Astrocyte of the cerebellum (primary cell): ENCODE measurements at places on chromosomes 7 and 10.

DNA sequence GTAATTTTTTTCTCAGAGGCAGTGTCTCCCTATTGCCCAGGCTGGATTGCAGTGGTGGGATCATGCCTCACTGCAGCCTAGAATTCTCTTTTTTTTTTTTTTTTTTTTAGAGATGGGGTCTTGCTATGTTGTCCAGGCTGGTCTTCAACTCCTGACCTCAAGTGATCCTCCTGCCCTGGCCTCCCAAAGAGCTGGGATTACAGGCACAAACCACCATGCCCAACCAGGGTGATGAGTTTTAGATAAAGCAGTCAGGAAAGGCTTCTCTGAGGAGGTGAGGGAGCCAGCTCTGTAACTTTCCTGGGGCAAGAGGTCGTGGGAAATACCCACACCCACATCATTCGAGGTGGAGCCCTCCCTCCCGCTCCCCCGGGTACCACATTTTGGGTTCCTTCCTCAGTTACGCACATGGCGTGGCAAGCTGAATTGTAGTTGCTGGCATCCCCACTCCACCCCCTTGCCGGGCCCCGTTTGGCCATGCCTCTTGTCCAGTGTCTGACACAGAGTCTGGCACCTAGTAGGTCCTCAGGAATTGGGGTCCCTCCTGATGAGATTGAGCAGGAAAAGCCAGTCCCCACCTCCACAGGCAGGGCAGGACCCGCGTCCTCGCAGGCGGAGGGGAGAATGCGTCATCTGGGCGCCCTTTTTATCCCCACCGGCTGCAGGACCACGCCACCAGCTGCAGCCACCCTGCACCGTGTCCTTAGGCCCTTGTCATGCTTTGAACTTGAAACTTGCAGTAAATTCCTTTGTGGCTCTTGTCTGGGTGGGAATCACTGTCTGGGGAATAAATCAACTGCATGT lies 43.4 kb downstream of the CLIP2 start:
- DNase-seq: no peak

DNA sequence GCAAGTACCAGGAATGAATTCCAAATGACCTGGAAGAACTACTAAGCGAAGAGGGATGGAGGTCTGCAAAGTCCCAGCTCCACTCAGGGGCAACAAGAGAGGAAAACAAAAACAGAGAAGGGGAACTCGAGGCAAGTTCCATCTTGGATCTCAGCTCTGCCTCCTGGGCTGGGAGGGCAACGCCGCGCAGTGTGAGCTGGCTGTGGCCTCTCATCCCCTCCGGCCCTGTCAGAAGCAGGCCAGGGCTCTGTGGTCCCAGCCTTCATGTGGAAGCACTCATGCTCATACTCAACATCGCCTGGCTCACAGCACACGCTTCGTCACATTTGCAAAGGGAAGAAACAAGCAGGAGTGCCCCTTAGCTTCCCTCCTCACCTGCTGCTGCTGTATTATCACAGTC lies 627.9 kb upstream of the MGMT start:
- no peak for DNase-seq

DNA sequence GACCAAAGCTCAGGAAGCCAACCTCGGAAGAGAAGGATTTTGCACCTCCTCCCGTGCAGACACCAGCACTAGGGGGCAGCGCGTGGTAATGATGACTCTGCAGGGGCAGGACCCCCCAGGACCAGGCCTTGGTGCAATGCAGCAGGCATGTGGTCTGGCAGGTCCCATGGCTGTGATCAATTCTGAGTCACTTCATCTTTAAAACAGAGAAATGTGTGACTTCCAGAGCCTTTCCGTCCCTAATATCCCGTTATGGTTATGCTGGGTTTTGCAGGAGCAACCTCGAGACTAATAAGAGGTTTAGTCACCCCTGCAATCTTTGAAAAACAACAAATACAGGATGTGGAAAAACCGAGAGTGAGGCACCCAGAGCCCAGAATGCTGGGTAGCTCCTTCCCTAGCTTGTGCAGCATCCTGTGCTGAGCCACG lies 30.2 kb upstream of the GJD4 start:
- DNase-seq: peak; percentile 57

DNA sequence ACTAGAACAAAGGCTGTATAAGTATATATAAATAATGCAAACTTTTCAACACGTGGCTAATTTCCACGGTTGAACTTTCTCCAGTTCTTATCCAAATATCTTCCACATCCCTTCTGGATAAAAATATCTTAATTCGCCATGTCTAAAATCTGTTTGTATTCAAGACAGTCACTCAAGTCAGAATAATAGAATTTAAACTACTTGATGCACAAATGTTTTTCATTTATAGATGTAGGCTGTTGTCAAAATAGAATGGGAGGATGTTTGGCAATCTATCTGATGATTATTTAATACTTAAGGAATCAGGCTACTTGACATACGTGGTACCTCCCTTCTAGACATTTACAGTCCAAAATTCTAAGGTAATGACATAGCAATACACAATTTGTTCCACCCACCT lies 204.3 kb downstream of the TWIST1 start:
- no peak for DNase-seq

DNA sequence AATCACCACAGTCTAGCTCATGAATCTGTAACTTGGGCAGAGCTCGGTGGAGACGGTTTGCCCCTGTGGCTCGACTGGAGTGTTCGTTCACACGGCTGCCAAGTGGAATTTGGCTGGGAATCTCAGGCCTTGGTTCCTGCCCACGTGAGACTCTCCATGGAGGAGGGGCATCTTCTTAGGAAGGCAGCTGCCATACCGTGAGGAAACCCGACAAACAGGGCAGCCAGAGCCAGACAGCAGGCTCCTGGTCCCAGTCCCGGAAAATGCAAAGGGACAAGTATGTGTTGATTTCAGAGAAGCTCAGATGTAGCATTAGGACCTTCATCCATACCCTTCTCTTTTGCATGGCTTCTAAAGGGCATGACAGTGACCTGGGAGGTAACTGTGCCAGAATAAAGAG lies 26.6 kb downstream of the AMZ1 start:
- DNase-seq: no peak

DNA sequence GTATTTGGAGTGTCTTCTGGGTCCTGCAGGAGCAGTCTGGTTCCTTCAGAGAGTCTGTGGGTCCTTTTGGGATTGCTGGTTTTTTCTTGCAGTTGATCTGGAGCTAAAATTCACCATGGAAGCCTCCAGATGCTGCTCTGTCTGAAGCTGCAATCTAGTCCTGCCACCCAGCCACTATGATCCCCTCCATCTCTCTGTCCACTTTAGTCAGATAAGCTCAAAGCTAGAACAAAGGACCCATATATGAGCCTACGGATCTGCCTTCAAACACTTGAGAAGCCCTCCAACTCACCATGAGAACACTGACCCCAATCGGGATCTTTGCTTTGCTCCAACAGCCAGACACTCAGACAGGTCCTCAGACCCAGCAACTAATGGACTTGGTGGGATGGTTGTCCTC lies 618 bp upstream of the TBXAS1 start:
- DNase-seq: no peak

GRCh38 chr10:62554632-62555199 lies 180.5 kb downstream of the ZNF365 start:
- DNase-seq: no peak

GRCh38 chr7:50865450-50865849 lies 82.8 kb upstream of the GRB10 start:
- DNase-seq: no peak

DNA sequence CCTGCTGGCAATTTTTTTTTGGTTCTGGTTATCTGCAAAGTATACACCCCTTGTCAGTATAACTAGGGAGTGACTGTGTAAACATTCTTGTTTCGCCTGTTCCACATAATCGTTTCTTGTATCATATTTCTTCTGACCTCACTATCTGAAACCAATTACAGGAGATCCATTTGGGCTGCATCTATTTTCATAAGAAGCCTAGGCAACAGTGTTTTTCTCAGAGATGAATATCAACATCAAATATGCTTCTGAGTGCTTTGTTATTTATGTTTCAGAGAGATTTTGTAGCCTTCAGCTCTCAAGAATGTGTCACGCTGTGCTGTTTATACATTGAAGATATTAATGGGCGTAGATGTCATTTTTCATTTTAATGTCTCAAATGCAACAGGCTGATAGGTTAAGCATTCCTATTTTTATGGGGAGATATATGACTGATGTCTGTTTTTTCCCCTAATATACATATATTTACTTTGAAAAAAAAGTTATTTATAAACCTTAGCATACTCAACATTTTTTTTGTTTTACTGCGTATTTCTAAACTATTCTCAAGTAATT lies 115.5 kb downstream of the FOXP2 start:
- peak; percentile 20 for DNase-seq

- no peak for DNase-seq
These were observed 45.1 kb downstream of the TMEM60 start for GRCh38 chr7:77753173-77753572.

GRCh38 chr10:15491856-15492642 lies 121.0 kb upstream of the FAM171A1 start:
- no peak for DNase-seq

- no peak for DNase-seq
These were observed 93.7 kb downstream of the SEMA3A start for GRCh38 chr7:84100866-84101265.

GRCh38 chr7:116180302-116180701 lies 30.0 kb upstream of the TES start:
- DNase-seq: peak; percentile 50

DNA sequence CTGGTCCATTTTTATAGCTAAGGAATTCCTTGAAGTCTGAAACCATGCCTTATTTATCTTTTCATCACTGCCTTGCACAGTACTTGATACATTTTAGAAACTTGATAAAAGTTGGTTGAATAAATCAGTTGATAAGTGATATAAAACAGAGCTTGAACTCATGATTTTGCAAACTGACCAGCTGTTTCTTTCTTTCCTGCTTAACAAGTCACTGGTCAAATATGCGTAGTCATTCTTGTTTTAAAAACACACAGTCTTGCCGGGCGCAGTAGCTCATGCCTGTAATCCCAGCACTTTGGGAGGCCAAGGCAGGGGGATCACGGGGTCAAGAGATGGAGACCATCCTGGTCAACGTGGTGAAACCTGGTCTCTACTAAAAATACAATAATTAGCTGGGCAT lies 6.3 kb downstream of the TPST1 start:
- no peak for DNase-seq

DNA sequence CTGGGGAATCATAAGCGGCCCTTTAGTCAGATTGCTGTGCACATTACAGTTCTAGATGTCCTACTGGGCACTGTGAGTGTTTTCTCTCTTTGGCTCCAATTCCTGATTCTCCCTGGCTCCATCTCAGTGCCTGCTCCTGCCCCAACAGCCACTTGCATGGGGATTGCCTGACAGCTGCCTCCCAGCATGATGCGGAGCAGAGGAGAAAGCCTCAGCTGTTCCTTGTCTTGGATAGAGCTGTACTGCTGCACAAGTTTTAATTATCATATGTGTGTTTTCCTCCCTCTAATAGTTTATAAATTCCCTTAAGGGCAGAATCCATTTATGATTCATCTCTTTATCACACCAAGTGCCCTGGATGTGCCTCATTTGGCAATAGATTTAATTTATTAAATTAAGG lies 285.8 kb upstream of the COBL start:
- DNase-seq: no peak

- DNase-seq: no peak
These were observed 20.9 kb upstream of the DNAJB12 start for GRCh38 chr10:72375585-72375984.

- DNase-seq: no peak
These were observed 282.6 kb downstream of the SKIDA1 start for GRCh38 chr10:21242915-21243314.

GRCh38 chr7:139655305-139655704 lies 122.5 kb downstream of the HIPK2 start:
- no peak for DNase-seq

DNA sequence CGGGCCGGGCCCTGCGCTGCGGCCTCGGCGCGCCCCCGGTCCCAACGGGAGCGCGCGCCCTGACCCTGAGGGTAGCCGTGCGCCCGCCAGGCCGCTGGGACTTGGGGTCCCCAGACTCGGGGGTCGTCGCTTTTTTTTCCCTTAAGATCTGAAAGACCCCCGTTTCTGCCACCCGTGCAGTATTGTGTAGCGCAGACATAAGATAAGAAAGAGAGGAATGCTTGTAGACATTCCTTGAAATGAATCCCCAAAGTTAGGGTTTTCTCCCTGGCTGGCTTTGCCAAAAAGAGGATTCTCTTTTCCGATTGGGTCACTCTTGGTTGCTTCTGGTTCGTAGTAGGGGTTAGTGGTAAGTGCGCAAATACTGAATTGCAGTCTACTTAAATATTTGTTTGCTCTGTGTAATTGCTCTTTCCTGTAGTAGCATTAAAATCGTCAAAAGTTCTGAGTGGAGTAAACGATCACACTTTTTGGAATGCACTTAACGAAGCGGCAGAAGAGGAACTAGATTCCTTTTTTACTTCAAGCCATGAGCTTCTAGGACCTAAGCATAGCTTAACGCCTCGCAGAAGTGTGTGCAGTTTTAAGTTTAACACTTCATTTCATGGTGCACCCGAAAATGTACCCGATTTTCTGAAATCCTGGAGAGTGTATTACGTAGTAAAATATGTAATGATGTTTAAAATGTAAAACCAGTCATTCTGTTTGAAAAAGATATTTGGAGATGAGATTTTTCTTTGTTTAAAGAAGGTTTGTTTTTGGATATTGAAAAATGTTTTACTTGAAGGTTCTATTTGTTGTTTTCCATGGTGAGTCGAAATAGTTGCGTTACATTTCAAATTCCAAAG lies 1.3 kb downstream of the CUL1 start:
- no peak for DNase-seq

GRCh38 chr7:158568974-158569857 lies 18.4 kb downstream of the PTPRN2 start:
- DNase-seq: no peak

- no peak for DNase-seq
These were observed 65.0 kb downstream of the PIP4K2A start for GRCh38 chr10:22649390-22649841.
